ENCODE measurements at places on chromosomes 1 and 21.

DNA sequence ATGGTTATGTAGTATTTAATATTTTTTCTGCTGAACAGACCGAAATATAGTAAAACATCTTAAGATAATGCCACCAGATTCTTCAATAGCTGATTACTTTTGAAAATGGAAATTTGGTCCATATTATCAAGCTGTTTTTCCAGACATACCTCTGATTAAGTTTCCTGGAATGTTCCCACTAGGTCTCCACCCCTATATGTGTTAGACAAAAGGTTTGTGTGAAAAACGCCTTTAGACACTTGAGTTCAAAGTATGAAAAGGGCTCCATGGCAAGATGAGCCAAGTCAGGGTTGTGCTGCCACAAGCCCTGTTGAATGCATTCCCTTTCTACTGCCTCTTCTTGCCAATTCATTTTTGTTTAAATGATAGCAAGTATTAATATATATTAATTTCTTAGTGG, 52.7 kb downstream of the ZBTB17 start:
- DNase-seq = no peak

DNA sequence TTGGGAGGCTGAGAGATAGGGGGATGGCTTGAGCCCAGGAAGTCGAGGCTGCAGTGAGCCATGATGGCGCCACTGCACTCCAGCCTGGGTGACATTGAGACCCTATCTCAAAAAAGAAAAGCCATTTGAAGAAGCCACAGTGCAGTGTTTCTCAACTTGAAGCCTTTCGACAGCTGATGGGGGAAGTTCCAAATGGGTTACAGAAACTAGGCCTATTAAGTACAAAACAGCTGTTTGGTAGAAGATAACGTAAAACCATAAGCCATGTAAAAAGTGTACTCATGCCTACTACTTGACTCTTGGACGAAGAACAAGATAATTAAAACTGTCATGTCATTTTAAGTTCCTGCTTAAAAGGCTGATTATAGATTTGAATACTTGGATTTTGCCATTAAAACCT, 16.6 kb downstream of the COPA start:
- peak; percentile 17 for DNase-seq

DNA sequence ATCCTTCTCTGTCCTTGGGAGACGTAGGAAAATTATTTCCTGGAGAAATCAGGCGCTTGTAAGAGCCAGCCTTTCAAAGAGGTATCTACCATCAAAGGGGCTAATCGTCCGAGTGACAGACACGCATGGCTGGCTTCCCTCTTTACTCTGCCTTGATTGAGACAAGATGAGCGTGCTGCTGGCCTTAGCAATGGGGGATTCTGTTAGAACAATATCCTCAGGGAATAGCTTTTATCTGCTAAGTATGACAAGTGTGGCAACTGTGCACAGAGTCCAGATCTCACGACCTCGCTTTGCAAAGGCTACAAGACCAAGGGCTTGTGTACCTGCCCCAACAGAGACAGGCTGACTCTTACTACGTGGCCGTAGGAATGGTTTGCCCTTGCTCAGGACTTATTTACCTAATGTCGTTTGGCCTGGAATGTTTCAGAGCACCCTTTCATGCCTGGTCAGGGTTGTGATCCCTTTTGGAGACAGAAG, 417.1 kb downstream of the KIF26B start:
- no peak for DNase-seq

DNA sequence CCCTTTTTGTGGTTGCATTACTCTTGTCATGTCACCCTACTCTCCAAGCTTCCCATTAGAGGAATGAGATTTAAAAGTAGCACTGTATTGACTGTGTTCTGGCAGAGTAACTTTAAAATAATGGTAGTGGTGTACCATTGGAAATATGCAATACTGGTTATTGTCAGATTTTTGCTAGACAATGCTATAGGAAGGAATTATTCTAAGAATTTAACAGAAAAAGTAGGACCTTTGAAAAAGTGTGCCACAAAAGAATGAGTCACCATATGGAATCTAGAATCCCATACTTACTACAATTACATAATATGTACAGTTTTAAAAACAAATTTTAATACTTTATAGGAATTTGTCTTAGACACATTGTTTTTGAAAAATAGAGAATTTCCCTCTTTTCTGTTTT, 13.8 kb downstream of the MIER1 start:
- DNase-seq = peak; percentile 58

GRCh38 chr1:78263946-78264345, 218.2 kb downstream of the GIPC2 start:
- no peak for DNase-seq

DNA sequence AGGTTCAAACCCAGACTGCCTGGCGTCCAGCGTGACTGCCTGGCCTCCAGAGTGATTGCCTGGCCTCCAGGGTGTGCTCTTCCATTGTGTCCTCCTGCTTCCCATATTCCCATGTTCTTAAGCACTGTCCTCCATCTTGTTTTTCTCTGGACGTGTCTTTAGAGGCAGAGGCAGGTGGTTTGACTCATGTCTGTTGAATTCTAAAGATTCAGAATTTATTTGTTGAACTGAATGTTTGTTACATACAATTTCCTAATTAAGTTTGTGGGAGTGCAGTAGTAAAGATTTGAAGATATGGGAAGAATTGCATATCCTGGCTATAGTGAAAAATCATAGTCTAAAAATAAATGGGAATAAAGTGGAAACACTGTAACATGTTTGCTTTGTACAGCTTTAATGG, 18.3 kb downstream of the ST6GALNAC3 start:
- DNase-seq = no peak

GRCh38 chr21:45941338-45941710, 40.2 kb upstream of the COL6A1 start:
- no peak for DNase-seq

- peak; percentile 68 for DNase-seq
Measured at GRCh38 chr1:110420874-110421793, 13.6 kb upstream of the LAMTOR5 start.

GRCh38 chr21:26686278-26686677, 113.2 kb upstream of the CYYR1 start:
- peak; percentile 36 for DNase-seq

DNA sequence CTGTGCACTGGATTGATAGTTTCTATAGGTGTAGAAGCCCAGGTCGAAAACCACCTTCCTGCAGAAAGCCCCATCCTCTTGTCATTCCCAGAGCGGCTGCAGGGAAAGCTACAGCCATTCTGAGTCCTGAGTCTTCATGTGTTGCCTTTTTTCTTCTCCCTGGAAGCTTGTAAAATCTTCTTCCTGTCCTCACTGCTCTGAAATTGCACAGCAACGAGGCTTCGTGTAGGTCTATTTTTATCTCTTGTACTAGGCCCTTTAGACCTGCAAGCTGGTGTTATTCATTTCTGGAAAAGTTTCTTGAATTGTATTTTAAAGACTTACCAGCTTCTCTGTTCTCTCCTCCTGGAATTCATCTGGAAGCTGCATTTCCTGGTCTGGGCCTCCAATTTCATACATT, 44.2 kb upstream of the ETS2 start:
- no peak for DNase-seq

- DNase-seq = no peak
Measured at GRCh38 chr21:31218830-31219608, 125.0 kb downstream of the TIAM1 start.

DNA sequence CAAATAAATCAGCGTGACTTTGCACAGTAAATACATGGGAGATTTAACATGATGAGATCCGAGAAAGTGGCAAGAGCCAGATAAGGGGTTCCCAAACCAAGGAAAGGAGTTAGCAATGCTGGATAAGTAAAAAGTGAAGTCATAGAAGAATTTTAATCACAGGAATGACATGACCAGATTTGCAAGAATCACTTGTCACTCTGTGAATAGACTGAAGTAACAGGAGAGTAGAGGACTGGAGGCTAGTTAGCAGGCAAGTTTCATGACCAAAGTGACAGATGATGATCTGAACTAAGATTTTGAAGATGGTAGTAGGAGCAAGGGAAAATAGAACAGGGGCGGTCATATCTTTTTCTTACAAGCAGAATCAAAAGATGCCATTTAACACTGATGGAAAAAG, 8.4 kb downstream of the CFH start:
- DNase-seq = no peak

DNA sequence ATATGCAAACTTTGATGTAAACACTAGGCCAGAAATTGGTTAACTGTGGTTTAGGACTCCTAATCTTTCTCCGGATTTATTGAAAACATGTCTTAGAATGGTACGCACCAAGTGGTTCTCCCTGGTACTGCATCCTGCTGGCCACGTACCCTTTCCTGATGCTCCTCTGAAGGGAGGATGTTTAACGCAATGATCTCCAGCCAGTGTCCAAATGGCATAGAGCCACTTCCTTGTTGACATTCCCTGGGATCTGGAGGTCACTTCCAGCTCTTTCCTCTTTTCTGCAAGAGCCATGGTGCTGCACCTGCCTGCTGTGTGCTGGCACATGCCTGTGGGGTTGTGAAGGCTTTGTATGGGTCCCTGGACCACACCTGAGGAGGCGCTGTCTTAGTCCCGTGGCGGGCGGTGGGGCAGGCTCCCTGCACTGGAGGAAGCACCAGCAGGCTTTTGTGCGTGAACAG, 53.9 kb downstream of the GALNT2 start:
- DNase-seq = no peak

DNA sequence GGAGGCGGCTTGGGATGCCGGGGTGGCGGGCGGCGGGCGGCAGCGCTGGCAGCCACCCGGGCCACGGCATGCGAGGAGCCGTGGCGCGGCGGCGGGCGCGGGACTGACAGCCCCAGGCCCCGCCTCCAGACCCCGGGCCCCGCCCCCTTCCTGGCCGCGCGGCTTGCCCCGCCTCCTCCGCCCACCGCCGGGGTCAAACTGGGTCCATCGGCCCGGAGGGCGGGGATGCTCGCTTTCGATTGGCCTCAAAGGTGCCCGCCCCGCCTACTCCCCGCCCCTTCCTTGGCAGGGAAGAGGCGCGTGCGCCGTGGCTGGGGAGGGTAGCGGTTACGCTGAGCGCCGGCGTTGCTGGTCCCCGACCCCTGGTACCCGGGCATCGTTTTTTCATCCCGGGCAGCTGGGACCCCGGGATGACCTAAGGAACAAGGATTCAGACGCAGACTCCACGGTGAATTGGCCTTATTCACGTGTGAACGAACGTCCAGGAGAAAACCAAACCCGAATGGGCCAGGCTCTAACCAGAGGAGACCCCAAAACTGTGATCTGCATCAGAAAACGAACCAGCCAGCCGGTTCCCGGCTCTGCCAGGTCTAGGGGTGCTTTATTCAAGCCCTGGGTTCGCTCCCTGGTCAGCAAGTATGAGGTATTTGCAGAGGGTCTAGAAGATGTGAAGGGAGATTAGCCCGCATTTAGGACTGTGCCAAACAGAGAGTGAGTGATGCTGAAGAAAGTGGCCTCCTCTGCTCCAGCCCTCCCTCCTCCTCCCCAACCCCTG, 117.2 kb upstream of the GUCA2B start:
- peak; percentile 86 for DNase-seq

GRCh38 chr1:200082329-200082728, 54.8 kb downstream of the NR5A2 start:
- DNase-seq = no peak

- DNase-seq = no peak
Measured at GRCh38 chr1:38867208-38867607, 5.9 kb downstream of the MYCBP start.

- DNase-seq = no peak
Measured at GRCh38 chr1:37306461-37306860, 167.9 kb upstream of the ZC3H12A start.

DNA sequence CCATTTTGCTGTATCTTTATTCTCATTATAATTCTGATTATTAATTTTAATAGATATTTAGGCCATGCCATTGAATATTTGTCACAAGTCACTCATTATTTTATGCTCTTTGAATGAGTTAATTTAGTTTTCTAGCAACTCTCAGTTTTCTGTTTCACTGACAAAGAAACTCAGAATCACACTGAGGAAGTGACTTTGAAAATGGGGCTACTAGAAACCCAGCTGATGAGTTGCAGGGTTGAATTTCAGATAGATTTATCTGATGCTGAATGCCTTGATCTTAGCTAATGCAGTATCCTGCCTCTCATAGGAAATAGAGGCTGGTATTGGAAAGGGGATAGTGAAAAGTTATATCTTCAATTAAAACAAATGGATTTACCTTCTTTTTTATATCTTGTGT, 67.4 kb upstream of the PLA2G4A start:
- DNase-seq = no peak

DNA sequence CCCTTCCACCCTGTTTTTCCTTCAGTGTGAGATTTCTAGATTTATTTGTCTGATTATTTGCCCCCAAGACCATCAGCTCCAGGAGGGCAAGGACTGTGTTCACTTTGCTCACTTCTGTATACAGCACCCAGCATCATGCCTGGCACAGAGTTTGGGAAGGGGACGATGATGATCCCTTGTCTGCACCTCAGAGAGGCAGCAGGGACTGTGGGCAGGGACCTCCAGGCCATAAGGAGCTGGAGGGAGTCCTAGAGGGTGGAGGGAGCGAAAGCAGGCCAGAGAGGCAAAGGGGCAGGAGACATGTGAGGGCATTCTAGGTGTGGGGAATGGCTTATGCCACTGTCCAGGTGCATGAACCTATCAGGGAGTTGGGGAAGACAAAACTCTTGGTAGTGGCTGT, 32.8 kb downstream of the H3-3A start:
- DNase-seq = no peak

DNA sequence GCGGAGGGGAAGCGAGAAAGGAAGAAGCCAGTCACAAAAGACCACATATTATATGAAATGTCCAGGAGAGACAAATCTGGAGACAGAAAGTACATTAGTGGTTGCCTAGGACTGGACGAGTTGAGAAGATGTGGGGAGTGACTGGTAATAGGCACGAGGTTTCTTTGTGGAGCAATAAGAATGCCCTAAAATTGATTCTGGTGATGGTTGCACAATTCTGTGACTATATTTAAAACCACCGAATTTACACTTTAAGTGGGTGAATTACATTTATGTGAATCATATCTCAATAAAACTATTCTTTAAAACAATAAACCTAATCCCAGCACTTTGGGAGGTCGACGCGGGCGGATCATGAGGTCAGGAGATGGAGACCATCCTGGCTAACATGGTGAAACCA, 63.1 kb downstream of the ZNF281 start:
- peak; percentile 88 for DNase-seq

GRCh38 chr1:16979475-16980327, 719 bp downstream of the MFAP2 start:
- DNase-seq = no peak

Data from MV-4-11 (cell line).